ENCODE measurements at places on chromosomes 3 and 15. TPM values are rescaled to one million over a fixed set of nuclear protein-coding genes. Genes with fewer than 3 reads are reported as not detected.

Gene AGBL1
- total RNA-seq: 0.18 TPM

Gene IL17RE
- total RNA-seq: 301 TPM

Gene SCAMP5
- 24.6 TPM for total RNA-seq

Gene CCRL2
- 5.2 TPM for total RNA-seq

Gene ZBTB20
- total RNA-seq: 98.2 TPM

Gene ROBO1
- 2.0 TPM for total RNA-seq

Gene CORO2B
- total RNA-seq: 2.8 TPM

Gene KCNAB1
- total RNA-seq: not detected

Gene BSN
- 0.37 TPM for total RNA-seq

Gene MEF2A
- 85.2 TPM for total RNA-seq

Gene FBXO40
- not detected for total RNA-seq

Gene SLC35G2
- total RNA-seq: 8.3 TPM

Gene POLQ
- total RNA-seq: 1.3 TPM

Gene TJP1
- 79.4 TPM for total RNA-seq

Measured in stomach (tissue), 19 donors.